Stimulated activated CD8-positive, alpha-beta memory T cell treated with anti-CD3 and anti-CD28 coated beads, Interleukin-4, amount 100 ng/mL, for 1 hour (primary cell): ENCODE measurements at places on chromosomes 6 and 20.

GRCh38 chr20:36092398-36093024 is 62.0 kb upstream of the EPB41L1 start:
- no peak for DNase-seq

DNA sequence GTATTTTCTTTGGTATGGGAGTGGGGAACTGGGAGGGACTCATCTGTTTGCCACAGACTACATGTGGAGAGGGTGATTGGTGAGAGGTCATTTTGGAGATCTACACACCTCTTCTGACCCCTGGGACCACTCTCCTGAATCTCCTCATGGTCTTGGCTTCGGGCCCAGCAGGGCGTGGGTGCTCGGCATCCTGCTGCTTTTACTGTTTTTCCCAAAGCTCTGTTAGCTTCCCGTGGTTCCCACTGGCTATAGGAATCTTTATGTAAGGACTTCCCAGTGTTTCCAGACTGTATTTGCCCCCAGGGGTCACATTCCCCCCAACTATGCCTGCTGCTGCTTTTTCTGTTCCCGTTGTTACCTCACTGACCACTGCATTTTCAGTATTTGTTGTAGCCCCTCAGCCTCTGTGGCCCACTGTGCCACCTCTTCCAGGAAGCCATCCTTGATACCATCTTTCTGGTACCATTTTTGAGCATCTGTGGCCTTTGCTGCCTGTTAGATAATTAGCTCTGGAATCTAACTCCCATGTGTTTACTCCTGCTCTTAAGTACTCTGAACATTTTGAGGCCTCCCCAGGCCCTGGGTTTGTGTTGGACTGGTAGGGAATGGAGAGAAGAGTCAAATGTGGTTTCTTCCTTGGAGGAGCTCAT is 14.9 kb downstream of the PLCG1 start:
- DNase-seq: no peak

- DNase-seq: no peak
These were observed 23.1 kb downstream of the DNAH8 start for GRCh38 chr6:38738261-38738660.

GRCh38 chr6:100663219-100663863 is 198.6 kb upstream of the SIM1 start:
- no peak for DNase-seq

DNA sequence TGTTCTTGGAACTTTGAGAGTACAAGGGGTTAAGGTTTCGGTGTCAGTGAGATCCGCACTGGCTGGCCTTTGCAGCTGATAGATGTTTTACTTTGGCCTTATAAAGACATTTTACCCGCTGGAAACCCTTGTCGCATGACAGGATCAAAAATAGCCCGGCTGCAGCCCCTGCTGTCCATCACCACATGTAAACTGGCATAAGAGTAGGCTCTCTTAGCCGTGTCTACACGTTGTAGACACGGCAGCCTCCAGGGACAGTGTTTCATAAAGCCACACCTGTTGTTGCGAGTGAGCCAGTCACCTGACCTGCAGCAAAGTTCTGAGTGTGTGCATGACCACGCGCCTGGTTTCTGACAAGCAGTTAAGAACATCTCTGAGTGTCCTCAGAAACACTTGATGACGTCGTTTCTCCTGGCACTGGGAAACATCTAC is 8.5 kb downstream of the RBM24 start:
- DNase-seq: no peak

GRCh38 chr6:112203577-112204349 is 50.6 kb downstream of the LAMA4 start:
- no peak for DNase-seq

GRCh38 chr6:107618672-107619071 is 128.8 kb downstream of the SOBP start:
- DNase-seq: peak; percentile 6

GRCh38 chr6:128822271-128822670 is 60.7 kb upstream of the LAMA2 start:
- DNase-seq: no peak

- no peak for DNase-seq
These were observed 21.9 kb downstream of the SAMD5 start for GRCh38 chr6:147530132-147531060.

- no peak for DNase-seq
These were observed 226.2 kb upstream of the MAN1A1 start for GRCh38 chr6:119575721-119576120.

GRCh38 chr6:16553531-16553930 is 207.7 kb downstream of the ATXN1 start:
- DNase-seq: no peak

DNA sequence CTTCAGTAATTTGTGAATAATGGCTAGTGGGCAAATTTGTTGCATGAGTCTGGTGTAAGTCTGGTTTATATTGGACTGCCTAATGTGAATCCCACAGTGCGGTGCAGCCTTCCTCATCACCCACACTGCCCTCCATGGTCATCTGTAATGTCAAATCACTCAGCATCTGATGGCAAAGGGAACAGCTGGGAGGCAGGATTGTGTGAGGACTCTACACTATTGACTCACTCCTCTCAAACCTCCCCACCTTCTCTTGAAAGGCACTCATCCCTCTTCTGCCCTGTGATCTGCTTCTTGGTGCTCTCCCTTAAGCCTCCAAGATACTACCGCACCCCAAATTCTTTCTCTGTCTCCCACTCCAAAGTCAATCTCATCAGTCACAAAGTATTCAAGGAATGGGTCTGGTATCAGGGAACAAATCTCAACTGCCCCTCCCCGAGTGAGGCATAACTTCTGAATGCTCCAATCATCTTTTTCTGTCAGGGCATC is 146.0 kb upstream of the BEND6 start:
- no peak for DNase-seq

GRCh38 chr20:11302436-11302835 is 615.3 kb upstream of the BTBD3 start:
- DNase-seq: no peak

GRCh38 chr6:153103319-153103655 is 27.8 kb downstream of the RGS17 start:
- DNase-seq: no peak

- no peak for DNase-seq
These were observed 19.8 kb downstream of the XKR7 start for GRCh38 chr20:31987744-31988143.

DNA sequence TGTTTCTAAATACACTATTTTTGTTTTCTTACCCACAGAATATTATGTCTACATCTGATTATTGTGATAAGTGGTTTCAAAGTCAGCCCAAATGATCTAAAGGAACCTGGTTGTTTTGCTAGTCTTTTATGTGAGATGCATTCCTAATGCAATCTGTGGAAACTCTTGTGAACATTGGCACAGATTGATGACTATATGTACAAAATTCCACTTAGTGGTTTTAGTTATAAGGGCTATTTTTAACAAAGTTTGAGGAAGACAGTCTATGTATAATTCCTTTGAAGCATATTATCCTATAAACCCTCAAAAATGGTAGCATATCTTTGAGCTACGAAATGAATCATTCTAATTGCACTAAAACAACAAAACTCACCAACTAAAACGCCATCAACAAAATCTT is 140.9 kb downstream of the GRIK2 start:
- DNase-seq: no peak

DNA sequence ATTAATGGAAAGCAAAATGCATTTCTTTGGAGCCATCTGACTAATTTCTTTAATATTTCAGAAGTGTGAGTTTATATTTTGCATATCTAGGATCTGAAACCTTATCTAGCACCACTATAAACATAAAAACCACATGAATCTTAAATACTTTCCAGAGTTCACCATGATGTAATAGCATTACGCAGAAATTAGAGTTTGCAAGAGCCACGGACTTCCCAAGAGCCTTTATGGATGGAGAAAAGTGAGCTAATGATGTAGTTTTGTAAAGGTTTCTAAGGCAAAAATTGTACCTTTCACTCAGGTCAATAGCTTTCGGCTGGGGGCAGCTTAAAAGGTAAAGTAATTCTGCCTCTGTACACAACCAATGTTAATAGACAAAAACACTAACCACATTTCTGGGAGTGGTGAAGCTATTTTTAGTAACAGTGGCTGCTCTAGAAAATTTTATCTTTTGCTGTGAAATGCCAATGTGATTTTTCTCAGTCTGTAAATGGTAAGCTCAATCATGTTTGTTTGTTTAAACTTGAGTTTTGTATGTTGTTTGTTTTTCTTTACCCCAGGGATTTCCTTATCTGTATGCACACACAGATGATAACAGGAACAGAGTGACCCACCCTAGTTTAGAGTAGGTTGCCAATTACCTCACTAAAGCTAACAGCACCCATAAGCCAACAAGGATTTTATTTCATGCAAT is 80.5 kb downstream of the FILIP1 start:
- DNase-seq: no peak
